Fibroblast of skin of left biceps (primary cell): ENCODE measurements at places on chromosomes 2 and 18.

DNA sequence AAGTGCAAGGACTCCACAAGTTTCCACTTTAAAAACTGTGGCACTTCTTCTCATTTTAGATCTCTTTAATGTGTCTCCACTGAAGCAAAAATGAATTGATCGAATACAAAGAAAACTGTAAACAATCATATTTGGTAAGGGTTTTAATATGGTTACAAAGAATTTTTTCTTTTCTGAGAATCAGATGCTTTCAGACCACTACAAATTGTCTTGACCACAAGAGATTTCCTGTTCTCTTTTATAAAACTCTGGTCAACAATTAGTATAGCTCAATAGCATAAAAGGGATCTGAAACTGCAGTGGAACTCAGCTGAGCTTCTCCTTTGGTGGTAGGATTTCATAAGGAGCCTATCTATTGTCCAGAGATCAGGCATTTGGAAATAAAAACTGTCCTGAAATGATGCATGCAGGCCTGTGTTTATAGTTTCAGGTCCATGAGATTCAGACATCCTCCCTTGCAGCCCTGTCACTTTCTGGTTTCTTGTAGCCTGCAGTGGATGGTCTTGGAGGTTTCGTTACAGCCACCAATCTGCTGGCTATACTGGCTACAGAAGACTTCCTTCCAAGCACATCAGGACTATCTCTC, 120.0 kb downstream of the DOCK10 start:
- no peak for DNase-seq

DNA sequence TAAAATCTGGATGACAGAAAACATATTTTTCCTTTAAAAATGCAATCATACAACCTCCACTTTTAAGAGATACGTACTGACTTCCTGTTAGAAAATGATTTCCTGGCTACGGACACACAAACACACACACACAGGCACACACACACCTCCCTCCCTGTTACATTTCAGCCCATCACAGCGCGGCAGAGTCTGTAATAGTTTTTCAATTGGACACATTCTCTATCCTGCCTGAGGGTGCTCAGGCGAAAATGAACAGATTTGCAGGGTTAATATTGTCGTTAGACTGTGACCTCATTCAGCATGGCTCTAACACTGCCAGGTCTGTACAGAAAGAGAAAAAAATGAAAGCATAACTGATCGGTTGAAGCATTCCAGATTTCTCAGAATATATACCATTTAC, 45.0 kb downstream of the KCTD1 start:
- DNase-seq: no peak

- no peak for DNase-seq
These were observed 17.8 kb downstream of the RFTN2 start for GRCh38 chr2:197657562-197657961.

DNA sequence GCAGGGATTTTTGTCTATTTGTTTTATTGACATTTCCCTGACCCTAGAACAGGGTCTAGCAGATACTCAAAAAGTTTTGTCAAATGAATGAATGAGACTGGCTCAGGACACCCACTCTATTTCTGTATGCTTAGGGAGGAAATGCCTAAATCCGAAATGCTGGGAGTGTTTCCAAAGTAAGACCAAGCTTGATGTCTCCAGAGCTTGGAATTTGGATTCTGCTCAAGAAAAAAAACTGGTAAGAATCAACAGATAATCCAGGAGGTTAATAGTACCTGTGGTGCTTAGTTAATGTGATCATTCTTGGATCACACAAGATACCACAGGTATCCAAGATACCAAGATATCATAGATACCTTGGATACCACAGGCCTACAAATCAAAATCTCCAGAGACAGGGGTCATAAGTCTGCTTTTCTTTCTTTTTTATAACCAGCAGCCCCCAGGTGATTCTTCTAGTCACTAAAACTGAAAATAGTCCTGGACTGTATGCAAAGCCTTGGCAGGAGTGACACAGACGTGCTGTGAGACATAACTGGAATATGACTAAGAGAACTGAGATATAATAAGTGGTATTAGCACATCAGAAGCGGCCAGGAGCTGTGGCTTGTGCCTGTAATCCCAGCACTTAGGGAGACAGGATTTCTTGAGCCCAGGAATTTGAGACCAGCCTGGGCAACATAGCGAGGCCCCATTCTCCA, 39.9 kb upstream of the SP3 start:
- DNase-seq: no peak

DNA sequence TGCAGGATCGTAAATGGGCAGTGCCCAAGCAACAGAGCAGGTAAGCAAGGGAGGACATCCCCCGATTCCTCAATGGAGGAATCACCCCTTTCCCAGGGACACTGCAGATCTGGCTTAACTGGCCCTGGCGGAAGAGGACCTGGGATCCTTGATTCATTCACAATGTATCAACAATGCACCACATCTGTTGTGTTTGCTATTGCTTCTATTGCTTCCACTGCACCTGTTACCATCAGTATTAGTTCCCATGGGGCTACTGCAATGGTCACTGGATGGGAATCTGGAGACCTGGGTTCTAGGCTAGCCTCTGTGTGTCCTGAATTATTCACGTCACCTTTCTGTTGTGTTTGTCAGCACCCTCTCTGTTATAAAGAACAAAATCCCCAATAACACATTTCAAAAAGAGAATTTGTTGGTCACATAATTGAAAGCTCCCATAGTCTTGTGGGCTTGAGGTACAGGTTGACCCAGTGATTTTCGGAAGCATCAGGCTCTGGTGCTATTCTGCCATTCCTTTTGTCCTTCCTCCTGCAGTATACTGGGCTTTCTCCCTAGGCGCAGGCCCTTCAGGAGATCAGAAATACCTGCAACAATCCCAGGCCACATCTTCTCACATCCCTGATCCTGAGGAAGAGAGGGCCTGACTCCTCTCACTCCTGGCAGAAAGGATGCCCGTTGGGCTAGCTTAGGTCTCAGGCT, 193.5 kb upstream of the GLI2 start:
- no peak for DNase-seq

DNA sequence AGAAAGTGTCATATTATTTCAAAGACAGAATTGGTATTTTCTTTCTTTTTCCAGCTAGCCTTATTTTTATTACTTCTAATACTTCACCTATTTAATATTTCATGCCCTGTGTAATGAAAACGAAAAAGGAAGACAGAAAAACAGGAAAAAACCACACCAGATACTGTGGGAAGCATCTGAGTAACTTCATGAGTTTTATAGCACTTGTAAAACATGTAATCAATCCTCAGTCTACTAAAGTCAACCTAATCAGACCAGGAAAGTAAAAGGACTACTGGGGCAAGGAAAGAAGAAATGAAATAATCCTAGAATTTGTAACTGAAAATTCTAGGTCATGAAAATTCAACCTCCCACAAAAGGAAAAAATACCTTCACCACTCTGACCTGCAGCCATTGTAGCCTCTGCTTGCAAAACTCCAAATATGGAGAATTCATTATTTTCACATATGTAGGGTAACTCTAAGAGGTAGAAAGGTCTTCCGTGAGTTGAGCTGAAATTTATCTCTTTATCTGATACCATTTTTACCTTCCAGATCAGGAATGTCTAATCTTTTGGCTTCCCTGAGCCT, 34.7 kb upstream of the STRN start:
- DNase-seq: no peak

DNA sequence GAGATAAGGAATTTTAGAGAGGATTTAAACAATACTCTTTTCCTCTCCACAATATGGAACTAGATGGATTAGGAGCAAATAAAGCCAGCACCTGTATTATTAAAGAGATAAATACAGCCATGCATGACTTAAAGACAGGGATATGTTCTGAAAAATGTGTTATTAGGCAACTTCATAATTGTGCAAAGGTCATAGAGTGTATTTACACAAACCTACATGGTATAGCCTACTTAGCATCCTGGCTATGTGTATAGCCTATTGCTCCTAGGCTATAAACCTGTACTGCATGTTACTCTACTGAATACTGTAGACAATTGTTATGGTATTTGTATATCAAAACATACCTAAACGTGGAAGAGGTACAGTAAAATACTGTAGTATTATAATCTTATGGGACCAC, 53.0 kb downstream of the PTRHD1 start:
- no peak for DNase-seq

DNA sequence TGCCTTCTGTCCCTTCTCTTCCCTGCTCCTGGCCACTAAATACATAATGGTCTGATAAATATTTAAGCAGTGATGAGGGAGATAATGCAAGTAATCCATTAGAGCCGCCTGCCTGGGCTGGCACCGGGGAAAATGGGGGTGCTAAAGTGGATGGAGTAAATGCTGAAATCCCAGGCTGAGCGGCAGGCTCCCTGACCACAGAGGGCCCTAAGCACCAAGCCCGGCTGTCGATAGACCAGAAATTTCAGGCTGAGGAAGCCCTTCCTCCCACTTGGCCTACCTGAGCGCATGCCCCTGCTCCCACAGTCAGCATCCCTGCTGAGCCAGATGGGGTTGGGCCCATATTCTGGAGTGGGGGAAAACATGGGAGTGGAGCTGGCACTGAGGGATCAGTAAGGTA, 197.5 kb upstream of the SKOR2 start:
- DNase-seq: no peak
